HL-60 (cell line): ENCODE measurements at places on chromosomes 11 and 22.
A peak's percentile ranks its signal among the peaks of the same experiment; 100 is the strongest.

- no peak for DNase-seq
Measured at GRCh38 chr22:46806794-46807193, 44.3 kb downstream of the TBC1D22A start.

- DNase-seq: no peak
Measured at GRCh38 chr11:66050581-66051231, 1.5 kb upstream of the SF3B2 start.

DNA sequence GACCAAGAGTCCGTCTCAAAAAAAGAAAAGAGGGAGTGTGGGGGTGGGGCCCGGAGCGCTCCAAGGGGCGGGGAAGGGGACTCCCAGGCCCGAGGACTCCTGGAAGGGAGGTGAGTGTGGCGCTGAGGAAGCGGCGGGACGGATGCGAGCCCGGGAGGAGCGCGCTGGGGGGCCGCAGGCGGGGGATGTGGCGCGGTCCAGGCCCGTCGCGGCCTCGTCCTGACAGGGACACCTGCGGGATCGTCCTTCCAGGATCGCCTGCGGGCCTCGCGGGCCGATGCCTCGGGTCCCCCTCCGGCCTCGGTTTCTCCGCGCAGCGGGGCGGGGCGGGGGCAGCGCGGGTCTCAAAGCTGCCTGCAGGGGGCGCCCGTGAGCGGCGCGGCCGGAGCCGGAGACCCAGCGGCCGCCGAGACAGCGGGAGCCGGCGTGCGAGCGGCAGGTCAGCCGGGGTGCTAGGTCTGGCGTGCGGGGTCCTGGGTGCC is 3.8 kb upstream of the ADORA2A start:
- peak; percentile 46 for DNase-seq

DNA sequence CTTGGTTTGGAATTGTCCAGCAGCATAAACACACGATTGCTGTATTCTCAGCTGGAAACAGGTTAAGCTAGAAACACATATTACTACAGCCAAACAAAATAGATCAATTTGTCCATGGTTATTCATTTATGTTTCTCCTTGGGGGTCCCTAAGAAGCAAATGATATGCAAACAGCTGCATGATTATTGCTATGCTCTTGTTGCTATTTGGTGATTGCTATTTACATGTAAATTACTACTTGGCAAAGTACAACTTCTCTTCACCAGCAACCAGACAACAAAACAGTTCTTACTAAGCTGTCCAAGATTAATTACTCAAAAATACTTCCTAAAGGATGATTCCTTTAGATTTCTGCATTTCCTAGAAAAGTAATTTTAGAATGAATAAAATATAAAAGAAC is 567.9 kb upstream of the ARHGAP42 start:
- no peak for DNase-seq

- DNase-seq: no peak
Measured at GRCh38 chr11:100719362-100719761, 32.3 kb downstream of the ARHGAP42 start.

- DNase-seq: no peak
Measured at GRCh38 chr11:20208622-20209111, 48.4 kb upstream of the DBX1 start.

GRCh38 chr11:70423523-70424505 is 25.5 kb downstream of the CTTN start:
- peak; percentile 81 for DNase-seq
